ENCODE measurements at places on chromosomes 16 and 17.

- peak; percentile 93 for DNase-seq
These were observed 3.4 kb downstream of the USH1G start for GRCh38 chr17:74919440-74920305.

DNA sequence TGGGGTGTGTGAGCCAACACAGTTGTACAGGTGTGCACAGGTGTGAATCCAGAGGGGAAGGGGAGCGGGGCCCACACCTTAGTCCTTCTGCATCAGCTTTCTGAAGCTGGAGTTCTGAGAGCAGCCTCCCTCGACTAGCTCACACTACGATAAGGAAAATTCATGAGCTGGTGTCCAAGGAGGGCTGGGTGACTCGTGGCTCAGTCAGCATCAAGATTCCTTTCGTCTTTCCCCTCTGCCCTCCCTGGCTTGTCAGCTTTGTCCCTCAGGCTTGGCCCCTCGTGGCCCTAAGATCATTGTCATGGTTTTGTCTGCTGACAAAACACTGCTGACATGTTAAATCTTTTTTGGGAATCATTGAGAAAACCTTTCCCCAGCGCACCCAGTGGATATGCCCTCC, 47.5 kb downstream of the OR1D5 start:
- DNase-seq: no peak

DNA sequence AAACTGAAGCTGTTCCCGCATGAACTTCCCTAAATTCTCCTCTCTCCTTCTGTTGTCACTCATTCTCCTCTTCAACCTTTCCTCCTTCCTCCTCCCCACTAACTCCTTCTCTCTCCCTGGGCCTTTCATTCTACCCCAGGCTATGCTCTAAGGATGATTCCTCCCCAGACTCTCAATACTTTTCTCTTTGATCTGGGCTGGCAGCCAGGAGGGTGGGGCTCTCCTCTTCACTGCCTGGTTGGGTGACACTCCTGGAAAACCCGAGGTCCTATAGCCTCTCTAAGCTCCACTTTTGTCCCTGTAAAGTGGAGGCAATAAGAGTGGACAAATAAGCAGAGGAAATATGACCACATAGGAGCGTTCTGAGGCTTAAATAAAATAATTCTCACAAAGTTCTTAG, 46.2 kb downstream of the HSD17B2 start:
- no peak for DNase-seq

GRCh38 chr17:15340966-15341365, 431 bp downstream of the TEKT3 start:
- DNase-seq: peak; percentile 73

GRCh38 chr16:73094371-73094770, 46.4 kb upstream of the ZFHX3 start:
- DNase-seq: no peak

- DNase-seq: peak; percentile 98
These were observed 3.7 kb downstream of the TMC8 start for GRCh38 chr17:78133971-78134898.

- no peak for DNase-seq
These were observed 422.2 kb upstream of the CDH11 start for GRCh38 chr16:65543781-65544740.

DNA sequence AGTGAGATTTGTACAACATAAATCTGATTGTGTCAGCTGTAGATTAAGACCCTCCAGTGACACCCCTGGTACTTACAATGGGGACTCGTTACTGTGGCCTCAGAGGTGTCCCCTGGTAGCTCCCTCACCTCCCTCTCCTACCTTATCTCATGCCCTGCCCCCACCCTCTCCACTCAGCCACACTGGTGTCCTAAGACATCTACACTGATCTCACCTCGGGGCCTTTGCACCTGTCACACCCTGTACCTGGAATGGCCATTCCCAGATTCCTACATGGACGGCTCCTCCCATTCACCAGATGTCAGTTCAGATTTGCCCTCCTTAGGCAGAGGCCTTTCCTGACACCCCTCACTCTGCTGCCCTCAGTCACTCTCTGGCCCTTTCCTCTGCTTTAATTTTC, 319.3 kb downstream of the CPPED1 start:
- no peak for DNase-seq

DNA sequence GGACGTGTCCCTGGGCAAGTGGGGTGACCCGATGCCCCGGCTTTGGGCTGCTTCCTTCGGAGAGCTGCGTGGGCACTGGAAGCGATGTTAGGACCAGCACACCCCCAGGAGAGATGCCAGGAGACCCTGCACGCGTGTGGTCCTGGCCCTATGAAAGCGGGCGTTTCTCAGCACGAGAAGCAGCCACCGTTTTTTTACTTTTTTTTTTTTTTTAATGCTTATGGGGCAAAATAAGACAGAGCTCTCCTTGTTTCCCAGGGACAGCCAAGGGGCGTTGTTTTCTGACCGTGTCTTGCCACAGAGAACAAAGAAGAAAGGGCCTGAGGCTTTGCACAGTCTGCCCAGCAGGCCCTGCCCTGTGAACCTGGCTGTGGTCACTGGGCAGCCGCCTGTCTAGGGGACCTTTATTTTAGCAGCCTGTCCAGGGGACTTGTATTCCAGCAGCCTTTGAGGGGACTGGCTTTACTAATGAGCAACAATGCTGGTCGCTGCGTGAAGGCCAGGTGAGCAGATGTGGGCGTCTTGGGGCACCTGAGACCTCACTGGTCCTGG, 996 bp downstream of the SLC25A10 start:
- no peak for DNase-seq

GRCh38 chr17:80110927-80111701, 9.7 kb downstream of the GAA start:
- peak; percentile 49 for DNase-seq

DNA sequence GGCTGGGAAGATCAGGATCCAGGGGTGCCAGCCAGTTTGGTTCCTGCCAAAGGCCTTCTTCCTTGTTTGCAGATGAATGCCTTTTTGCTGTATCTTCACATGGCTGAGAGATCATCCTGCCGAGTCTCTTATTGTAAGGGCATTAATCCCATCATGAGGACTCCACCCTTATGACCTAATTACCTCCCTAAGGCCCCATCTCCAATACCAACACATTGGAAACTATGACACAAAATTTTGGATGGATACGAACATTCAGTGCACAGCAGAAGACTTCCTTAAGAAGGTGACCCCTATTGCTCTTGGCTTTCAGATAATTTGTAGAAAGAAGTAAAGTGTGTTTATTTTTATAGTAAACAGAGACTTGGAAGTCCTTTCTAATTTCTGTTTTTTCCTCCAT, 1164.7 kb upstream of the CDH8 start:
- DNase-seq: no peak

DNA sequence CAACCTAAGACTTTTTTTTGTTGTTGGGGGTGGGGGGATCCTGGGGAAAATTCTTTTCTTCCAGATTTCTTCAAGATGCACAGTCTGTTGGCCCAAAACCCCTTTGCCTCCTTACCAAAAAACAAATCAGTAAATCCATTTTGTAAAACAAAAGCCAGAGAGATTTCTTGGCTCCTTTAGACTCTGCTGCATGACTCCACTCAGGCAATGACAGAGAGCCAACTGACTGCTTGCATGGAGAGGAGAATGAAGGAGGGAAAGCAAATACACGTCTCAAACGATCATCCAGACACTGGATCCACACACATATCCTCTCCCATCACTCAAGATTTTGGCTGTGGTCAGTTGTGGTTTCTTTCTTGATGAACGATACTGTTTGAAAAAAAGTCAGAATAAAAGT, 13.8 kb downstream of the COPRS start:
- no peak for DNase-seq

GRCh38 chr16:10618710-10619209, 38.4 kb upstream of the EMP2 start:
- no peak for DNase-seq

- peak; percentile 53 for DNase-seq
These were observed 18.8 kb upstream of the LASP1NB start for GRCh38 chr17:38906460-38907228.

All from endodermal cell (in vitro differentiated cells).